ENCODE measurements at places on chromosomes 7 and 10.
A peak's percentile ranks its signal among the peaks of the same experiment; 100 is the strongest.

DNA sequence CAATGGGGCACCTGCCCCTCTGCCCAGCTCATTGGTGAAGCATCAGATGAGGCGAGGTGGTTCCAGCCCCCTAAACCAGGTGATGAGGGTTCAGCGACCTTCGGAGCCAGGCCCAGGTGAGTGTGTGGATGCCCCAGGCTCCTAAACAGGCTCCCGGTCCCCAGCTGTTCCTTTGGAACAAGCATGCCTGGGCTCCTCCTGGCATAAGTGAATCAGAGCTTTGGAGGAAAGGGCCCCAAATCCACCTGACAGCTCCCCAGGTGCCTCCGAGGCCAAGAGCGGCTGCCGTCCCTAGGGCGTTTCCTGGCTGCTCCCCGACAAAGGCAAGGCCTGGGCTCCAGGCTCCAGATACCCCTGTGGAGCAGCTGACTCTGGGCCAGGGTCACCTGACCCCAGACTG is 61.3 kb downstream of the YKT6 start:
- DNase-seq = no peak

DNA sequence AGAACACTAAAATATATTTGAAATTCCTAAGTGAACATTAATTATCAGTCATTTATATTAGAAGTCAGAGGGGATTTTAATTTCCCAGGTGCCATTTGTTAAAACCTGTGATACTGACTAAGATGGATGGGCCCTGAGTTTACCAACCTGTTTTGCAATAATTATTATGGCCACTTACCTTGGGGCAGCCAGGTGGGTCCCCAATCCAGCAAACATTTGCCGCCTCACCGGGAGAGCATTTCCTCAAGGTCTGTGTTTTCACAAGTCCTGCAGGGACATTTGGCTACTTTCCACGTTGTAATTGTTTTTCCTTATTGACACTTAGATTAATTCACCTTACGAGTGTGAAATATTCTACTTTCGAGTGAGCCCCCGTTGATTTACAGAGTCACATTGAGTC is 251.2 kb upstream of the PPP2R2D start:
- no peak for DNase-seq

DNA sequence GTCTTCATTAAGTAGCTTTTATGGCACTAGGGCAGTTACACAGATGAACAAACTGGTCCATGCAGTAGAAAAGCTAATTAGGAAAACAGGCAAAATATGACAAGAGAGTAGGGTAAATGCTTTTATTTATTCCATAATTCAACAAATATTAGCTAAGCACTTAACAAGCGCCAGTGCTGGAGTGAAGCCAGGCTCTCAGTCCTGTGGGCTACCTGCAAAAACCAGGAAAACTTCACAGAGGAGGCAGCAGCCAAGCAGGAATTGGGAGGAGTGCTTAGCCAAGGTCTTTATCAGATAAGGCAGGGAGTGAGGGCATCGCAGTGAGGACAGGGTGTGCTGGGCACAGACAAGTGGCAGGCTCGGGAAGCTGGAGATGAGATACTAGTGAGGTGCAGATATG is 4.9 kb upstream of the KAT6B start:
- no peak for DNase-seq

DNA sequence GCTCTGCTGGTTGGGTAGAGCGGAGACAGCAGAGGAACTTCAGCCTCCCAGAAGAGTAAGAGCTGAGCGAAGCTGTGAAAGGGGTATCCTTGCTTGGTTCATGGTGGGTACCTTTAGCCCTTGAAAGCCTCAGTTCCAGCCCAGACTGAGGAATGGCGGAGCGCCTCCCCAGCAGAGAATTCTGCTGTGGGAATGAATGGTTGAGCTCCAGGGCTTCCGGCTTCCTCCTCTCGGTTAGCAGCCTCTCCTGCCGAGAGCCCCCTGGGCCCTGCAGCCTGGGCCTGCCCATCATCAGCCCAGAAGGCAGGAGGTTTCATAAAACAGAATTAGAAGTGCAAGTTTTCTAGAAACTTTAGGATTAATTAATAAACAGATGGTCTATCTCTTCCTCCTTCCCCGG is 79.9 kb upstream of the ANLN start:
- DNase-seq = no peak

- no peak for DNase-seq
Measured at GRCh38 chr7:133560900-133561299, 308.0 kb downstream of the EXOC4 start.

DNA sequence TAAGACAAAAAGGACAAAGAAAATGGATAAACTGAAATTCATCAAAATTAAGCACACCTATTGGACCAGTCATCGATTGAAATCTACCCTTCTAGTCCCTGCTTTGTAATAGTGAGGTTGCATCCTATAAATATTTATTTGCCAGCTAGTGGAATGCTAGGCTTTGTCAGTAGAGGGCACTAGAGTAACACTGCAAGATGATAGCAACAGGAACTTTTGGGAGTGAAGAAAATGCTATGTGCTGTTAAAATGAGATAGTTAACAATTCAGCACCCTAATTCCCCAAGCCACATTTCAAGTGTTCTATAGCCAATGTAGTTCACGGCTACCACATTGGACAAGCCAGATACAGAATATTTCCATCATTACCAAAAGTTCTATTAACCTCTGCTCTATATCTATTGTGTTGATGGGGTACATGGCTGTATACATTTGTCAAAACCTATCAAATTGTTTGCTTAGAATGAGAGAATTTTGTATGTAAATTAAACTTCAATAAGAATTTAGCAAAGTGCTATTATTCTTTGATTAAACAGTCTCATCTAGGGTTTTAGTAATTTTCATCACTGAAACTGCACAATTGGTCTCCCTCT is 69.8 kb downstream of the LSMEM1 start:
- no peak for DNase-seq

DNA sequence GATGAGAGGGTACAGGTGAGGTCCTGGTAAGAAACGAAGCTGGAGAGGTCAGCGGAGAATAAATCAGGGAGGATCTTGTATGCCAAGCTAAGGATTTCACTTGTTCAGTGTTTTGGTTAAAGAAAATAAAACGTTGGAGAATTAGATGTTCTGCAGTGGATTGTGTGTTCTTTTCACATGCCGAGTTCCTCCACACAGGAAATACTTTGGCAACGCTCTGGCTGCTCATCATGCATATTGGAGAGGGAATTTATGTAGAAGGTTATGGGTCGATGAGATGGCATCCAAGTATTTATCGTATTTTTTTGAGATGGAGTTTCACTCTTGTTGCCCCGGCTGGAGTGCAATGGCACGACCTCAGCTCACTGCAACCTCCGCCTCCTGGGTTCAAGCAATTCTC is 11.0 kb downstream of the RPS24 start:
- no peak for DNase-seq

DNA sequence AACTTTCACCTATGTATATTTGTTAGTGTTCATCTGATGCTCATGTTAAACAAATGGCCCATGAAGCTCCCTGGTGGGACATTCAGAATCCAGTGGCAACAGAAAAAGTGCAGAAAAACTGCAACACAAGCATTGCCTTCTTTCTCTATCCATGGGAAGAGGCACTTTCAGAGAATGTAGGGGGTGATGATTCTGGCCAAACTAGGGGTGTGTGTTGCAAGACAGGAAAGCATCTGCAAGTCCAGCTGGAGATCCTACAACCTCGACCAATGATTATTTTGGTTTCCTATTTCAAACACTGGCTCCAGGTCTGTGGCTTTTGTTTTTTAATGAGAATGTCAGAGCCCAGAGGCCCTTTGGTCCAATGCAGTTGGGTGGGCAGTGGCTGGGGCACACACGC is 198.7 kb downstream of the CXCL12 start:
- no peak for DNase-seq

DNA sequence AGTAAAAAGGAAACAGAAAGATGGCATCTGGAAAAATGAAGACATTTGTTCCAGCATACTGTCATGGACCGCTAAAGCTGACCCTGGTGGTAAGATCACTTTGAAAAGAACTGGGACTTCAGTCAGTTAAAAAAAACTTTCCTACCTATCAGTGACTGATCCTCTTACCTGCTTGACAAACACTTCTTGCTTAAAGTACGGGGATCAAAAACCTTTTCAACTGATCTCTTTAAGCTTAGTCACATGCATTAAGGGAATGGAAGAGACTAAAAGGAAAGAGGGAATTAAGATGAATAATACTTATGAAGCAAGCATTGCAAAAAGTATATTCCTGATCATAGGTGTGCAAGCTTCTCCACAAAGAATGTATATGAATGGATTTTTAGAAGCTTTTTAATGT is 42.1 kb downstream of the MTERF1 start:
- no peak for DNase-seq

DNA sequence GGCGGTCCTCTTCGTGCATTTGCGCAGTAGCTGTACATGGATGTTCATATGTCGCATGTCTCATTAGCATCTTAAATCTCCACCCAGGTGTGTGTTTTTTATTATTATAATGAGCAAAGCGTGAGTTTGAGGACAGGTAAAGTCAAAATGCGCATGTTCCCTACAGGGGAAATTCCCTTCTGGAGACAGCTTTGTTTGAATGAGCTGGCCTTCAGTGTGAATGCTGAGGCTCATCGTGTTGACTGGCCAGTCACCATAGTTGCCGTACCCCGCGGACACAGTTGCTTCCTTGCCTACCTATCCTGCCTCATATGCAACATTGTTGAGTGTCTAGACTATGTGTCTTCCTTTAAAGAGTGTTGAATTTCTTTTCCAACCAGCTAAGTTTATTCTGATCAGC is 13.6 kb downstream of the LYZL1 start:
- DNase-seq = no peak

- peak; percentile 22 for DNase-seq
Measured at GRCh38 chr7:74453322-74454011, at the start of gene GTF2IRD1. GTF2IRD1 (plus strand) TSS chr7:74453906; CDS start chr7:74508081, 54,175 bp downstream.

- no peak for DNase-seq
Measured at GRCh38 chr10:96260014-96260413, 11.4 kb downstream of the BLNK start.

All from activated T-helper 1 cell treated with anti-CD3 and anti-CD28 coated beads, Interleukin-2, amount 50 U/mL, for 16 hours (primary cell).